Stomach (tissue), 19 donors: ENCODE measurements at places on chromosomes 11 and 22. TPM values are rescaled to one million over a fixed set of nuclear protein-coding genes. Genes with fewer than 3 reads are reported as not detected.

PICALM gene
- total RNA-seq, result 288 TPM

OAF gene
- 37.2 TPM for total RNA-seq

- H3K27ac ChIP-seq, result no peak overlapping the region
- H3K27me3 ChIP-seq, result no peaks in the 10 kb centered on the region
Observed at GRCh38 chr11:45347348-45348082, 61.4 kb upstream of the SYT13 start.

DNA sequence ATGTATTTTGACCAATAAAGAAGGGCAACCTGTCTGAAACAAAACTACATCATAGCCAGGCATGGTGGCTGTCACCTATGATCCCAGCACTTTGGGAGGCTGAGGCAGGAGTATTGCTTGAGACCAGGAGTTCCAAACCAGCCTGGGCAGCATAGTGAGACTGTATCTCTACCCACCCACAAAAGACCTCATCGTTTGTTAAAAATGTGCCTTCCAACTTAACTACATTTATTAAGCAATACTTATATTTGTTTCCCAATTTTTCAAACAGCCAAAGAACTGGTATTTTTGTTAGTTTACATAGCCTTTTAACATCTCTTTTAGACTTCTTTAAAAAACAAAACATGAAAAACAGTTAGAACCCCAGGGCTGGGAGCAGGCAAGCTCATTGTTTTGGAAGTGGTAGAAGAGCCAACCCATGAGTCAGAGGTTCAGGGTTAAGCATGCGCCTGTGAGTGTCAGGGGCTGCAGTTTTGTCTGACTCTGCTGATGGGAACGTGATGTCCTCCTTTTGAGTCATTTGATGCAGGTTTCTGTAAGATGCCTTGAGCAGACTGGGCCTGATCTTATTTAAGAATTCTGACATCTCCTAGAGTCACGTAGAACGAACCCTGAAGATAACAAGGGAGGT is 53.9 kb upstream of the CRTAM start:
- no peaks in the 10 kb centered on the region for H3K27me3 ChIP-seq
- no peak for DNase-seq
- no peak overlapping the region for H3K4me3 ChIP-seq
- H3K36me3 ChIP-seq, result no peaks in the 10 kb centered on the region
- H3K27ac ChIP-seq, result peak overlapping the region; percentile 51
- peaks cover 16% of the 10 kb centered on the region for H3K4me1 ChIP-seq

DNA sequence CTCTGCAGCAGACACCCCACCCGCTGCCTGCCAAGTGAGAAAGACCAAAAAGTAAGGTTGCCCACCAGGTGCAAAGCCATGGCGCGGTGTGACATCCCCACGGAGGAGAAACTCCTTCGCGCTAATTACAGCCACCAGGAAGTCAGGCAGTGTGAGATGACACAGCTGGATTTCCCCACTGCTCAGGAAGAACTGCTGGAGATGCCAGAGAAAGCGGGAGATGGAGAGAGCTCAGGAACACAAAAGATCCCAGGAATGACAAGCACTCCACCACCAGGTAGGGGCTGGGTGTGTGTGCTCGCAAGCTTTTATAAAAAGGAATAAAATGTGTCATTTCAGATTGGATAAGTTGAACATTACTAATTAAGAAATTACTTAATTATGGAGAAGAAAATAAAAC is 292.7 kb downstream of the OPCML start:
- no peaks in the 10 kb centered on the region for H3K4me1 ChIP-seq
- no peak for DNase-seq
- no peak overlapping the region for H3K27ac ChIP-seq
- no peak overlapping the region for H3K4me3 ChIP-seq
